ENCODE measurements at places on chromosomes 3 and 15.

- DNase-seq, result no peak
These were observed 95.7 kb downstream of the ANO10 start for GRCh38 chr3:43525941-43526607.

- DNase-seq, result peak; percentile 37
These were observed 192.8 kb upstream of the TBC1D5 start for GRCh38 chr3:17935222-17935621.

GRCh38 chr3:176615826-176616225 is 581.5 kb downstream of the TBL1XR1 start:
- DNase-seq, result no peak

DNA sequence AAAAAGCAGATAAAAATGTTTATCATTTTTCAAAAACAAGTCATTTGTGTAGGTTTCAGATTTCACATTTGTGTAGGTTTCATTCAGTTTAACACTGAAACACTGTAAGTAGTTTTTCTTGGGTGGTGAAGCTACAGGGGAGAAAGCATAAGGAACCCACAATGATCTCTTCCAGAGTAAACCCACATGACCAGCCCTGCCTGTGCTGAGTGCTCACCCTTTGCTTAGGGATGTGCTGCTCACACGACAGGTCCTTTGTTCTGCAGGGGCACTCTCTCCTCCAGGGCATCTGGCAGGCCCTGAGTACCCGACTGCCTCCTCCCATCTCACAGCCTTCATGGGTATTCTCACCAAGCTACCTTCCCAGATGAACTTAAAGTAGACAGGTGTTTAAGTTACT is 28.9 kb downstream of the ZXDC start:
- DNase-seq, result no peak

DNA sequence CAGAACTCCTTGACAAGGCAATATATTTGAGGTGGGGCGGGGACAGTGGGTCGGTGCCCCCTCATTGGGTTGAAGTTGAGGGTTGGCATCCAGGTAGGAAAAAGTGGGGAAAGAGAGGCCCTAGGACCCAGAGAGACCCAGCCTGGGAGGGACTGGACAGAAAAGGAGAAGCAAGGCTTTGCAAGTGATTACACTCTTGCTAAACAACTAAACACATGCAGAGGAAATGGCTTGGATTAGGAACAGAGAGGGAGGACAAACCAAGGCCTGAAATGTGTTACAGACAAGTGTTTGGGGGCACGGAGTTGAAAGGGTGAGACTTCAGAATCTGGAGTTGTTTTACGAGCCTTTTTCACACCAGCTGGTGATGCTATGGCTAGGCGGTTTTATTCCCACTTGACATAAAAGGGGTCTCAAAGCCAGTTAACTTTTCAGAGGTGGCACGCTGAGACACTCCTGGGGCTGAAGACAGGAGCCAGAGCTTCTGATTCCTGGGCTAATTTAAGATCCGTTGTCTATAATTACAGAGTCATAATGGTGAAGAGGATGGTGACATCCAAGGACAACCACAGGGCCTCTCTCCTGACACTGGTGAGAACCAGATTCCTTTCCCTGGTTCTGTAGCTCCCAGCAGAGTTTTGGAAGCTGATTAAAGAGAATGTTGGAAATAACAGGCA is 7.7 kb upstream of the KCTD6 start:
- no peak for DNase-seq

- no peak for DNase-seq
These were observed 17.4 kb downstream of the C3orf38 start for GRCh38 chr3:88167173-88167572.

DNA sequence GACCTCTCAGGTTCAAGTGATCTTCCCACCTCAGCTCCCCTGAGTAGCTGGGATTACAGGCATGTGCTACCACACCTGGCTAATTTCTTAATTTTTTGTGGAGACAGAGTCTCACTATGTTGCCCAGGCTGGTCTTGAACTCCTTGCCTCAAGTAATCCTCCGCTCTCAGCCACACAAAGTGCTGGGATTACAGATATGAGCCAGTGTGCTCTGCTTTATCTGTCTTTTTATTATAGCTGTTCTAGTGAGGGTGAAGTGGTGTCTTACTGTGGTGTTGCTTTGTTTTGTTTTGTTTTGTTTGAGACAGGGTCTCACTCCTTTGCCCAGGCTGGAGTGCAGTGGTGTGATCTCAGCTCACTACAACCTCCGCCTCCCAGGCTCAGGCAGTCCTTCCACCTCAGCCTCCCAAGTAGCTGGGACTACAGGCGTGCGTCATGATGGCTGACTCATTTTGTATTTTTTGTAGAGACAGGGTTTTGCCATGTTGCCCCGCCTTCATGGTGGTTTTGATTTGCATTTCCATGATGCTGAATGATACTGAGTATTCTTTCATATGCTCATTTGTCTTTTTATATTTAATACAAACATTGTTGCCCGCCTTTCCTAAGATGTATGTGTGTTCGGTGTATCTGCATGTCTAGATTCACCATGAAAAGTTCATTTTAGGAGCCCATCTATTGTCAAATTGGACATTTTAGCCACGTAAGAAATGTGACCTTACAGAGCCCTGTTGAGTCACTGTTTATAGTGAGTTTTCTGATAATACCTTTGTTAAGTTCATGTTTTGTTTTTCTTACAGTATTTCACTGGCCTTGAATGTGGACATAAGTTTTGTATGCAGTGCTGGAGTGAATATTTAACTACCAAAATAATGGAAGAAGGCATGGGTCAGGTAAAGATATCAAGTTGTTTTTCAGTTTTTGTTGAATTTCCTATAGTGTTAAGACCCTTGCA is 80.6 kb downstream of the ARIH1 start:
- no peak for DNase-seq

- DNase-seq, result no peak
These were observed 330.7 kb upstream of the TPM1 start for GRCh38 chr15:62711691-62712454.

DNA sequence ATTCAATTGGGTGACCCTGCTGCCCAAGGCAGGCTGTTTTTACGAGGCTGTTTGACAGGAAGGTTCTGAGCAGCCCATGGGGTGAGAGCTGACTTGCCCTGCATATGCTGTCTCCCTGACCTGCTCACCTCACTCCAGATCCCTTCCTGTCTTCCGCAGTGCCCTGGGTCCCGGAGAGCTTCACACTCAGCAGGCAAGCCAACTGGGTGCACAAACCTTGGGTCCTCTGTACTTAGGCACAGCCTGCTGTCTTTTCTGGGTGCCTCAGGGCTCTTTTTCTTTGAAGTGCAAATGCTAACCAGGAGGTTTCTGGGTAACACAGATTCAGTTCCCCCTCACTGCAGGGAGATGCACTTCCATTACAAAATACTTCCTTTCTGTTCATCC is 32.8 kb downstream of the ZXDC start:
- no peak for DNase-seq

DNA sequence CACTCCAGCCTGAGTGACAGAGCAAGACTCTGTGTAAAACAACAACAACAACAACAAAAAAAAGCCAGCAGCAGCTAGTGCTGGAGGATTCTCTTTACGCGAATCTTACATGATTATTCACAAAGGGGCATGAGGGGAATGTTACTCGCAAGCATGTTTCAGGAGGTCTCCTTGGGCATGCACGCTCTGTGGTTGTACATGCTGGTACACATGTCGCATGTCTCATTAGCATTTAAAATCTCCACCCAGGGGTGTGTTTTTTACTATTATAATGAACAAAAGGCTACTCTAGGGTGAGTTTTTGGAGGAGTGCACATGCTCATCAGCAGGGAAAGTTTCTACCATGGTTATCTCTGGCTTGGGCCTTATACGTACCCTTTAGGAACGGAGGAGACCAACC is 12.7 kb upstream of the PLCH1 start:
- no peak for DNase-seq

DNA sequence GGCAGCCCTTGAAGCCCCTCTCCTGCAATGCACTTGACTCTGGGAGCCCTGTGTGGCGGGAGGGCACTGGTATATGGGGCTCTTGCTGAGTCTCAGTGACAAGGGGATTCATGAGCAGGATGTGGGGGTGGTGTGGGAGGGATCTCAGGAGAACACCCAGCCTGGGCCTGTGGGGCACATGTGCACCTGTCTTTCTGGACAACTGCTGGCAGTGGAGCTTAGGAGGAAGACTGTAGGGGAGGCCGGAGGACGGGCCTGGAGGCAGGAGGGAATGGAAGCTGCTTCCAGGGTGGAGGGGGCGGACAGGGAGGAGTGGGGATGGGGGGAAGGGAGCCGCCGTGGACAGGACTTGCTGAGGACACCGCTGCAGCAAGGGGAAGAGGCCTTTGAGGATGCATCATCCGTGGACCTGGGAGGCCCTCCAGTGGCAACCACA is 10.8 kb upstream of the SNRPA1 start:
- DNase-seq, result no peak

DNA sequence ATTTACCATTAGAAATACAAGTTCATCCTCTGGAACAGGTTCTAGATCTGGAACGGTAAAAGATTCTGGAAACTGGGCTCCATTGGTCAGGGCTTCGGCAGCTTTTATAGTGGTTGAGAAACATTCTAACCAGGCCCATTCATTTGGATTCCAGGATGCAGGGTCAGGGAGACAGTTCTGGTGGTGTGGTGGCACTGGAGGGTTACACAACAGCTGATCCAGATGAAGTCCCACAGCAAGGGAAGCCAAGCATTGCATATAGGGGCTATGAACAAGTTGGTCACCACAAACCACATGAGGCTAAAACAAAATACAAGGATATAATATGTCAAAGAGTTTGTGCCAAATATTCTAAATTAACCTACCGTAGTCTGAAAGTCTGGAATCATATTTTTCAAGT is 43.0 kb downstream of the FBXL22 start:
- no peak for DNase-seq

GRCh38 chr3:115403786-115404185 is 219.5 kb upstream of the GAP43 start:
- no peak for DNase-seq

GRCh38 chr15:81311752-81312464 is 12.0 kb downstream of the STARD5 start:
- DNase-seq, result no peak

DNA sequence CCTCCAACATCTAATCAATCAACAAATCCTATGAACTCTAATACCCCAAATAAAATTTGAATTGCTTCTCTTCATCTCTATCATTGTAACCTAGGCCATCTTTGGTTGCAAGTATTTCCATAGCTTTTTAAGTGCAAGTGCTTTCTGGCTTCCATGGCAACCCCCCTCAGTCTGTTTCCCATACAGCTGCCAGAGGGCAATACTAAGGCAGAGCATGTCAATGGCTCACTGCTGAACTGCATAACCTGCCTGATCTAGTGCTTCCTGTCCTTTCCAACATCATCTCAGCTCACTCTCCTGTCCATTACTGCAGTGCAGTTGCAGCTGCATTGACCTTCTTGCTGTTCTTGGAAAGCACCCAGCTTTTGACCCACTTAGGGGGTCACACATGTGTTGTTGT is 198.4 kb downstream of the WNT5A start:
- DNase-seq, result no peak

- no peak for DNase-seq
These were observed 51.6 kb downstream of the RAB11A start for GRCh38 chr15:65920825-65921309.

DNA sequence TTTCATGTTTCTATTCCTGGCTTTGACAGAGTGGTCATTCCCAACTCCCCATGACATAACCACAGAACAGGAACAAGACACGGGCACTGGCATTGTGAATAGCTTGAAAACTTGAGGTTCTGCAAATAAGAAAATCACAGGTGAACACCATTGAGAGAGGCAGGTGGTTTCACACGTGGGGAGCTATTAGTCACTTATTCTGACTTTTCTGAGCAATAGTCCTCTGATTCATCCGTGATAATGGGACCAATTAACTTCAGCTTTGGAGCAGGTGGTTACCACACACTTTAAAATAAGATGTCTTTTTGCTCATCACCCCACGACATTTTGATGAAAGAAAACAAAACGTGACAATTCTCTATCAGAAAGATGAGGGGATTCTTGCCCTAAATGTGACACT is 224.7 kb downstream of the KLF13 start:
- no peak for DNase-seq

- peak; percentile 46 for DNase-seq
These were observed 532 bp downstream of the B4GALT4 start for GRCh38 chr3:119240101-119240590.

GRCh38 chr3:52149021-52149420 is 5.2 kb downstream of the POC1A start:
- no peak for DNase-seq

- DNase-seq, result no peak
These were observed 370.6 kb upstream of the NAALADL2 start for GRCh38 chr3:174488527-174488926.

DNA sequence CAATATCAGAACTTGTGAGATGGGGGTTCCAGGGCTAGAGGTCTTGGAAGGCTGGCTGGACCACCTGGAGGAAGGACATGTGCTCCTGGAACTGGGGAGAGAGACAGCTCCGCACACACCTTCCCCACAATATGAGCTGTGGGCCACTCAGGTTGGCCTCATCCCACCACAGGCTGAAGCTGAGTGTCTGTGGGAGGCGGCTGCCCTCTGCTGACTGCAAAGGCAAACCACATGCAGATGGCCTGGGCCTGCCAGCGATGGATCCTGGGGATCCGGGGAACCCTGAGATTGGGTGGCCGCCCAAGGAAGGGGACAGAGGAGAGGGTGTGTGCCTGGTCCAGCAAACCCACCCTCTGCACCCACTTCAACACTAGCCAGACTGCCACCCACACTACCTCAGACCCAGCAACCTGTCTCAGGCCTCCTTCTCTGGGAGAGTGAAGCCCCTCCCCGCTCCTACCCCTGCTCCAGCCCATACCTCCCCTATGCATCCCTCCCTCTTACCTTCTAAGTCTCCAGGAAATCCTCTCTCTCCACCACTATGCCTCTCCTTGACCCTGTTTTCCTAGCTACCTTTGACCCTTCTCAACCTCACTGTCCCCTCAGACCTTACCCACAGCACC is 44.8 kb downstream of the CYP11A1 start:
- DNase-seq, result peak; percentile 63

- no peak for DNase-seq
These were observed 18.0 kb upstream of the SLC30A4 start for GRCh38 chr15:45540531-45540930.

- DNase-seq, result no peak
These were observed 24.3 kb downstream of the HERC1 start for GRCh38 chr15:63809452-63809851.
